ENCODE measurements at places on chromosomes 4 and X.

DNA sequence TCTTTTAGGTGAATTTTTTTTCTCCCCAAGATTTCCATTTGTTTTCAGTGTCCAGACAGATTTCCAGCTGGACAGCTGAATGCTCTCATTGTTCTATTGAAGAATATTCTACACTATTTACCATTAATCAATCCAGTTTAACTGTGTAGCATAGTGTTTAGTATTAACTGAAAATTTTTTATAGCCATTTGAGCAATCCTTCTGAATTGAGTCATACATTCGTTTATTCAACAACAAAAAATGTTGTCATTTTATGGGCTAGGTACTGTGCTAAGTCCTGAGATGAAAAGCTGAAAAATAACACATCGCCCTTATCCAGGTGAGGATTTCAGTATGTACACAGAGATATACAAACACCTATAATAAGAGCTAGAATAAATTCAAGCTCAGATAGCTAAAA lies 223.3 kb downstream of the COL25A1 start:
- no peak for DNase-seq

- no peak for DNase-seq
These were observed 15.3 kb downstream of the PDK3 start for GRCh38 chrX:24480400-24480865.

DNA sequence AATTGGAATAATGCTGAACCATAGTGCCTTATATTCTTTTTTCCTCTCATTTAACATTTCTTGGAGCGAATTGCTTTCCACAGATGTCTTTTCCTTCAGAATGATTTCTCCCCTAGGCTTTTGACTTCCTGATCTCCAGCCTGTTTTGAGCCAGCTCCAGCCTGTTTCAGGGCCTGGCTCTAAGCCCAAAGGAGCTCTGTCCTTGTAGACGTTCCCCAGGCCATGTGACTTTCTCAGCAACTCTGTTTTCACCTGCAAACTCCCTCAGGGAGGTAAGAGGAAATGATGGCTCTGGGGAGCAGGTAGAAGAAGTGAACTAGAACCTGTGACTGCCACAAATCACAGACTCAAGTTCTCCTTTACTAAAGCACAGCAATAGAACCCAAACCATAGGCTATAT lies 89.1 kb downstream of the AKAP4 start:
- no peak for DNase-seq

DNA sequence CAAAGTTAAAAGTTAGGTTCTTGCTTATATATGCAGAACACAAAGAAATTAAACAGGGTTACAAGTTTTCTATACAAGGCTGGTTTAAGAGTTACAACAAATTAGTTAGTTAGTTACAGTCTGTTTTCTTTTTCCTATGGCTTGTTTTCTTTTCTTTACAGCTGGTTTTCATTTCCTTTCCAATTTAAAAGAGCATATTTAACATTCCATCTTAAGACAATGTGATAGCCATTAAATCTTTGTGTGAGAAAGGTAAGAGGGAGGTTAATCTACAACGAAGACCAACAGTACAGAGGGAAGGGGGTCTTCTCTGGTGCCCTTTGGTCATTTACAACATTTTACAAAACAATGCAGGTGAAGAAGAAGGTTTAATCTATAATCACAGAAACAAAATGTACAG lies 290.6 kb downstream of the ZNF674 start:
- DNase-seq, result no peak

GRCh38 chrX:86039625-86040568 lies 7.5 kb downstream of the CHM start:
- DNase-seq, result no peak

- no peak for DNase-seq
These were observed 115.0 kb downstream of the VCX3B start for GRCh38 chrX:8579602-8580001.

DNA sequence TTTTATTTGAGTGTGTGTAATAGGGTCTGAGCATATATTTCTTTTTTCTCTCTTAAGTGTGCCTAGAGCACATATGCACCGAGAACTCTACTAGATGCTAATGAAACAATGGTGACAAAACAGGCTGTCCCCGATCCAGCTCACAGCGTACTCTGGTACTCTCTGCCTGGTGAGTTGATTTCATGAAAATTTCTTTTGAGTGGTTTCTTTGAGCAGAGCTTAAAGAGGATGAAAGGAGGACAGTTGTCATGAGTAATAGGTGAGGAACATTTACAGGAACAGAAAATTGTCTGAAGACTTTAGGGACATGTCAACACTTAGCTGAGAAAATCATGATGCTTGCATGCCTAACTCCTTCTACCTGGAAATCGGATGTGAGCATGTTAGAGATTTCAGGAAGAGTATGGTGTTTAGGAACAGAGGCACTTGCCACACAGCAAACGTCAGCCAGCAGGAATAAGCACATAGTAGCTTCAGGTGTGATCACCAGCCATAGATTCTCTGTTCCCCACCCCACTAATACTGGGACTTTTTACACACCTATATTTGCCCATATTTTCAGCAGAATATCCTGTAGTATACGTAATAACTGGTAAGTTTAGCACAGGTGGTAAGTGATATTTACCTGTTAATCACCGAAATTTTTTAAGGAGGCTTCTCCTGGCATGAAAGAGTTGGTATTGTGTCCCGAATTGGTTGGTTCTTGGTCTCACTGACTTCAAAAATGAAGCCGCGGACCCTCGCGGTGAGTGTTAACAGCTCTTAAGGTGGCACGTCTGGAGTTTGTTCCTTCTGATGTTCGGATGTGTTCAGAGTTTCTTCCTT lies 111.1 kb downstream of the ZNF330 start:
- no peak for DNase-seq

DNA sequence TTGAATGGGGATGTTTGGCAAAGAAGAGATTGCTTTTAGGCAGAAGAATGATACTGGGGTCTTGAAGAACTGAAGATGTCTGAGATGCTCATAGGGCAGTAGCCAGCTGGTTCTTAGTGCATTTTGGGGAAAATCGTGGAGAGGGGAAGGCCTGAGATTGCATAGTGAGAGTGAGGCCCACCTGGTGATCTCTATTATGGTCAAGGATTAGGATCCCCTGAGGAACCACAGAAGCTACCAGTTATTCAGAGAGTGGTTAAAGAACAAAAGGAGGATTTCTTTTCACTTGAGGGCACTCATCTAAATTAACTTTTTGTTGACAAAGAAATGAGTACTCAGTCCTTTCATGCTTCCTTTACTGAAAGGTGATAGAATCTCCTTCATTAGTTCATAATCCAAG lies 271.3 kb upstream of the HAND2 start:
- DNase-seq, result no peak

GRCh38 chrX:3994315-3994714 lies 280.9 kb upstream of the PRKX start:
- DNase-seq, result no peak

DNA sequence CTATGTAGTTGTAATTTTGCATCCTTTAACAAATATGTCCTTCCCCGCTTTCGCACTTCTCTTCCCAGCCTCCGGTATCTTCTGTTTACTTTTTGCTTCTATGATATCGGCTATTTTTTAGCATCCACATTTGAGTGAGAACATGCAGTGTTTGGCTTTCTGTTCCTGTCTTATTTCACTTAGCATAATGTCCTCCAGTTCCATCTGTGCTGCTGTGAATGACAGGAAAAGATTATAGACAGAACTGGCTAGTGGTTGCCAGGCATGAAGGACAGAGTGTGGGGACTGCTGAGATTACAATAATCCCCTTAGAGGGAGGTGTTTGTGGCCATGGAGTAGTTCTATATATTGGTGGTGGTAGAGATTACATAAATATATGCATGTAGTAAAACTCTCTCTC lies 588.6 kb downstream of the NLGN4X start:
- no peak for DNase-seq

GRCh38 chr4:112403101-112403945 lies 106.2 kb downstream of the ALPK1 start:
- DNase-seq, result no peak

DNA sequence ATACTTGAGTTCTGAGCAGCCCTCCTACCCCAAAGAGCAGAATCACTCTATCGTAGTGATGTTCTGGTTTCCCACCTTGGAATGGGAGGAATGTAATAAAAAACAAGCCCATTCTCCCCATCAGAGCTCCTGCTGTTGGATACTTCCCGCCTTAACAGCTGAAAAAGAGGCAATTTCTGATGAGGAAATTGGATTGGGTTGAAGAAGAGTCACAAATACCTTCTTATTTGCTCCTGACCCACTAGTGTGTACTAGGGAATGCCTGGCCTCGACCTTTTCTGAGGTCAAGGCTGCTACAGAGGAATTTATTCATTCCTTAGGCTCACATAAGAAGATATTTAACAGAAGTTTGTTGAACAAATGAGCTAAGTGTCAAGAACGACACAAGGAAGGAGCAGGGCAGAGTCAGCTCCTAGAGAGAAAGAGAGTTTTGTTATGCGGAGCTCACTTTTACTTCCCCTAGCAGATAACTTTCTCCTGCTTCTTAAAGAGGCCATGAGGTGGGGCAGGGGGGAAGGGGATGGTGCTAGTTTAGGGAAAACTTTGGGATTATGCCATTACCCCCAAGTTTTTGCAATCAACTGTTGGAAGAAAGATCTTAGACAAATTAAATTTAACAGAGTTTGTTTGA lies 273.8 kb upstream of the CLNK start:
- DNase-seq, result no peak

DNA sequence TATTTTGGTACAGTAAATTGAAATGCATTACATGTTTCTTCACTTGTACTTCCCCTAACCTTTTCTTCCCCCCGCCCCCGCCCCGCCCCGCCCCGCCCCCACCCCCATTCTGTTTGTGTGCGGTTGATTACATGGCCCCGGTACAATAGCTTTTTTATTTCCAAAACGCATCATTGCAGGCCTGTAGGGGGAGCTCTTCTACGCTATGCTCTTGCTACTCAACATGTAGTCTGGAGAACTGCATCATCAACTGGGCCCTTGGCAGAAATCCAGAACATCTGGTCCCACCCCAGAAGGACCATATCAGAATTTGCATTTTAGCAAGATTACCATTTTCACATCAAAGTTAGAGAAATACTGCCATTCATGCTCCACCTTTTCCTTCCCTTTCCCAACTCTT lies 333.3 kb upstream of the DDX53 start:
- no peak for DNase-seq

DNA sequence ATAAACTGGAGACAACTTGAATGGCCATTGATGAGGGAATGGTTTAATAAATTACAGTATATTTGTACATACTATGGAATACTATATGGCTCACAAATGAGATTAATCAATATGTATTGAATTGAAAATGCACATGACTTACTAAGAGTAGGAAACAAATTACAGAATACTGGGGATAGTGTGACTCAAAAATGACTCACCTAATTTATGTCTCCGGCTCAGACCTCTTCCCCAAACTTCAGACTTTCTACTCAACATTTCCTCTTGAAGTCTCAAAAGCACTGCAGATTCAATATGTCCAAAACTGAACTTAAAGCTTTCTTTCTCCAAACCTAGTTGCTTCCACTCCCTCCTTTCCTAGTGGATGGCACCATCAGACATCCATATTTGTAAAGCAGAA lies 28.8 kb upstream of the GRIA3 start:
- no peak for DNase-seq

GRCh38 chr4:186307916-186308315 lies 41.9 kb downstream of the F11 start:
- no peak for DNase-seq

DNA sequence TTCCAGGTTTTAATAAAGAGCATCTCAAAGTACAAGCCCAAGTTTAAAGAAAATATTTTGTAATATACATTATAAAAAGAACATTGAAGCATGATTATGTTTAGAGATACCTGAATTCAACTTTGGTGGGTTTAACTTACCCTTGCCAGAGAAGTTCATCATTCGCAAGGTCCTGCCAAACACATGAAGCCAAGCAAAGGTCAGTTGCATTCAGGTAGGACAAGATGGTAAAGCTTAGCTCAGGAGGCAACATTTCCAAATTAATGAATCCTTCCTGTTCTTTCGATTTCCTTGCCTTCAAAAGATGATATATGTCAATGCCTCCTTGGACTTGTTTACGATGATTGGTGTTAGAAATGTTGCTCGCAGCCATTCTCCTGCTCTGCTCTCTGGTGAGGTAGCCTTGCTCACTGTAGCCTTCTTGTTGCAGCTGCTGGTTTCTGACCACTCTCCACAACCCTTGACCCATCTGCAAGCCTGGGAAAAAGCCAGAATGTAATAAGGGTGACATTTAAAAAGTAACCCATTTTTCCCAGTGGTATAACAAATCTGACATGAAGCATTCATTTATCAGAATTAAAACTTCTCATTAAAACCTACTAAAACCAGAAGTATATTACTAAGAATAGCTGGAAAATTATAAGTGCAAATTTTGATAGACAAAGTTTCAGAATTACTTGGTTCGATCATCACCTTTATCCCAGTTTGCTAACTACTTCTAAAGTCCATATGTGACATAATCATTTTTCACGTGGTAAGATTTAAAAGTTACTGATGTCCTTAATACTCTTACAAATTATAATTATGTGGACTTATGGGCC lies 20.6 kb downstream of the FBXO8 start:
- no peak for DNase-seq

DNA sequence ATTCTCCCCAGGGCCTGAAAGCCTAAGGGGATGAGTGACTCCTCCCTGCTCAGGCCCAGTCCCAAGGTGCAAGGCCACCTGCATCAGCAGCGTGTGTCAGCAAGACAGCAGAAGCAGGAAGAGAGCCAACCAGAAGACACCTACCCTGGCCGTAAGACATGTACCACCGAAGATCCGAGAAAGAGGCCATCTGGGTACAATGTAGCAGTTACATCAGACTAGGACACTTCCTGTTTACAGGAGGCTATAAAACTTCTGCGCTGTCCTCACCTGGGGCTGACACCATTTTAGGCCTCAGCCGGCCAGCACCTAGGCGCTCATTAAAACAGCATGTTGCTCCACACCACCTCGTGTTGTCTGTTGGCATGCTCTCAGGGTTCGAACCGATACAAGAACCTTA lies 19.1 kb upstream of the HERC6 start:
- no peak for DNase-seq

DNA sequence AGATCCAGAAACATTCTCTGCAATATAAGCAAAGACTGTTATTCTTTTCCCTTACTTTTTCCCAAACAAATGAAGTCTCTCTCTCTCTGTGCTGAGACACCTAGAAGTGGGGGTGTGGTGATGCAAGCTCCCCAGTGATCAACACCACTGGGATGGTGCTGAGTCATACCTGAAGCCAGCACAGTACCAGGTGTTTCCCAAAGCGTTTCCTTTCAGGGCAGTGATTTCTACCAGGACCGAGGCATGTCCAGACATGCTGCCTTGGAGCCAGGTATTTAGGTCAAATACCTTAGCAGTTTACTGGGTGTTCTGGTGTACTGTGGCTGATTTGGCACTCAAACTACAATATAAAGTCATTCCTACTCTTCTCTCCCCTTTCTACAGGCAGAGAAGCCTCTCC lies 726.5 kb downstream of the FAM133A start:
- no peak for DNase-seq

DNA sequence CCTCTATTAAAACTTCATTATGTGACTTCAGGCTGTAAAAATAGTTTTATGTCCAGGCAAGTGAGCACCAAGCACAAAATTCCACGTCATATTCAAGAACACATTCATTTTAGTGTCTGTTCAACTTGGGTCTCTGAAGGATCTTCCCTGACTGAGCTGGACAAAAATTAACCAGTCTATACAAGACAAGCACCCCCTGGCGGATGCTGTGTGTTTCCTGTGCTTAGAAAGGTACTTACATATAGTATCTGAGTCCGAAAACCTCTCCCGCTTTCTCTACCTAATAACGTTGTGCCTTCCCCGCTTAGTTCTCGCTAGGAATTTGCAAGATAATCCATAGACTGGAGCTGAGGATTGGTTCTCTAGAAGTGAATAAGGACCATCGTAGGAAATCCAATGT lies 2214.5 kb upstream of the TENM3 start:
- DNase-seq, result no peak
